ENCODE measurements at places on chromosomes 7 and 10. TPM values are rescaled to one million over a fixed set of nuclear protein-coding genes. Genes with fewer than 3 reads are reported as not detected.

The FRA10AC1 gene
- 13.2 TPM for total RNA-seq

DNA sequence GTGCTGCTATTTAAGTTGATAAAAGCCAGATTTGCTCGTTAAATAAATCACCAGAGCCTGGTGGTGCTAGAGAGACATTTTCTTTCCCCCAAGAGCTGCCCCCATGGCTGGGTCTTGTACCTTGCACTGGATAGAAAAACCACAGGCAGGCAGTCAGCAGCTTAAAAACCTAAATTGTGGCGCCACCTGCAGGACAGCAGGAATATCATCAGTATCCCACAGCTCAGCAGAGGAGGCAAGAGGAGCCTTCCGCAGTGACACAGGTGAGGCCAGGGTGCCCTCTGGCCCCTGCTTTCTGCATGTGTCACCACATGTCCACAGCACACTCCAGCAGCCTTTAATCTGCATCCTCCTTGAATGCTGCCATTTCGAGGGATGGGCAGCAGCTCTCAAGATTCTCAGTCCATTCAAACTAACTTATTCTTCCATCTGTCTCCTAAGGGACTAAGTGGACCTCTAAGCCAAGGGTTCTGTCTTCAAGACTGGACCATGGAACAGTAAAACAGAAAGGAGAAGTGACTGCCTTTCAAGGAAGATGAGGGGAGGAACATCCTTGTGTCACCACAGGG, 4.5 kb upstream of the PLXNA4 start:
- DNase-seq = peak; percentile 76

The CABCOCO1 gene
- not detected for total RNA-seq

DNA sequence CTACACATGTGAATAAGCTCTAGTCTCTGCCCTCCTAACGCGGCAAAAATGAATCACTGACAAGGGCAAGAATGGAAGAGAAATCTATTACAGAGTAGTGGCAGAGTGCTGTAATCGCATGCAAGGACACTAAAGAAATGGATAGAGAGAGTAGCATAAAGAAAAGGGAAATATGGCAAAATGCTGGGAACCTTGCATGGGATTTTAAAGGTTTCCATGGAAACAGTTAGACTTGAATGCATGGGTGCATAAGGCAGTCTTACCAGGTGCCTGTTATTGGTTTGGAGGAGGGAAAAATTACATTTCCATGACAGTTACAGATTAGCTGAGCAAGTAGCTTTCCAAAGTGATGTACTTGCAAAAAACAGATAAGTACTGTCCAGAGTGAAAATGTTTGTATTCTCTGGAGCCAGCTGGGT, 233.4 kb downstream of the PTN start:
- no peak for DNase-seq

The CRTAC1 gene
- total RNA-seq = 0.55 TPM

GRCh38 chr7:50412973-50413372, 37.2 kb downstream of the FIGNL1 start:
- DNase-seq = no peak

DNA sequence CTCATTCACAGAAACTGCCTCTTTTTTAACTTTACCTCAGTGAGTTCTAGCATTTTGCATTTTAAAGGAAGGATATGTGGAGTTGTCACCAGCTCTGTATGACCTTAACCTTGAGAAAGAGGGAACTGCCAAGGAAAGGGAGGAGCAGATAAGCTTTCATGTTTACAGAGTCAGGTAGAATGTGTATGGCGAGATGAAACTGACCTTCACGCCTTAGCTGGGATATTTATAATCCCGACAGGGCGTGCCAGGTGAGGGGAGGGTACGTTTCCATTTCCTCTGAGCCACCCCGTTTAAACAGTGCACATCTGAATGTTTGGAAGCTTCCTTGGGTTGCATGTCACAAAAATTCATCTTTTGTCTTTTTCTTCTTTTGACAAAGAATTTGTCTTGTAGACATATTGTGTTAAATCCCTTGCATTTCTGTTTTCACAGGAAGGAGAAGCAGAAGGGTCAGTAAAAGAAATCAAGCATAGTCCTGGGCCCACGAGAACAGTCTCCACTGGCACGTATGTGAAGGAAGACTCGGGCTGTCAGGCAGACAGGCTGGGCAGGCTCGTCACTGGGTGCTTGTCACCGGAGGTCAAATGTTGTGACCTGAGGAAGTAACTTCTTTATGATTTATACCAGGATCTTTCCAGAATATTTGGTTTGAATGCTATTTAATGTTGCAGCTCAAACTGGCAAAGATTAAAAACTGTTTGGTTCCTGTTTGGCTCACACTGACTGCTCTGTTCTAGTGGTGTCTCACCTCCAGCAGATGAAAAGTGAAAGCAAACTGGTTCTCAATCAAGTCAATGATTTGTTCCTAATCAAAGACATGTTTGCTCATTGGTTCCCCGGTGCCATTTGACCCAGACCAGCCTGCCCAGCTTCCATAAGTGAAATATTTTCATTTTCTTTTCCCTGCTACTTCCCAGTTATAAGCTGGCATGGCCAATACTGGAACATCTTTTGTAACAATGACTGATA, 16.2 kb downstream of the OPTN start:
- no peak for DNase-seq

- DNase-seq = peak; percentile 78
These were observed 13.6 kb downstream of the PDLIM1 start for GRCh38 chr10:95277201-95277570.

The SEPTIN7 gene
- 114 TPM for total RNA-seq

DNA sequence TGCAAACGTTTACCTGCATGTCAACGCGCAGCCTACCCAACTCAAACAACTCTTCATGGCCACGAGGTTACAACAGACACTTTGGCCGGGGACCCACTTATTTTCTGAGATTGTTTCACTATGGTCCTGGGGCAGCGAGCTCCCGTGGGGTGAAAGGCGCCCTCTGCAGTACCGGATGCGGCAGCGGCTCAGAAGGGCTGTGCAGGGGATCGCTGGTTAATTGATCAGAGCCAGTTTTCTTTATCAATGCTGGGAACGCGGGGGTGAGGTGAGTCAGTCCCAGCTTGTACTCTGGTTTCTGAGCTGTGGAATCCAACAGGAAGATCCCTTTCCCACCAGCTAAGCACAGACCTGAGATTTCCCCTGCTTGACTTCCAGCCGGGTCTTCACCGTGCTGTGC, 366.5 kb upstream of the KLF6 start:
- DNase-seq = no peak

- no peak for DNase-seq
These were observed 28.8 kb upstream of the PRTFDC1 start for GRCh38 chr10:24981161-24981710.
